Stimulated activated CD8-positive, alpha-beta memory T cell treated with anti-CD3 and anti-CD28 coated beads, Interleukin-4, amount 100 ng/mL, for 1 hour (primary cell): ENCODE measurements at places on chromosomes 2 and 18.

DNA sequence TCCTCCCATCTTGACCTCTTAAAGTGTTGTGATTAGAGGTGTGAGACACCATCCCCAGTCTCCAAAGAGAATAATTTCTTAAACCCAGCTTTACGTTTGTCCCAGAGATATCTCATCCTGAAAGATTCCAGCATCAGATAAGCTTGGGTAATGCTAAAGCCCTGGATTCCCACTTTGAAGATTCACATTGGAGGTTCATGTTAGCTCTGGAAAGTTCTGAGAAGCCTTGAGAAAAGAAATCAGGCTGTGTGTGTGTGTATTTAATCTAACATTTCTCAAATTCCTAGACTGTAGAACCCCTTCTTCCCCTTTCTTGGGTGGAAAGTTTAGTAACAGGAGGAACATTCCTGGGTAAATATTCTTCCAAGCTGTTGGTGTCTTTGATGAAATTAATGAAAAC is 18.0 kb downstream of the ZNF532 start:
- DNase-seq = no peak

DNA sequence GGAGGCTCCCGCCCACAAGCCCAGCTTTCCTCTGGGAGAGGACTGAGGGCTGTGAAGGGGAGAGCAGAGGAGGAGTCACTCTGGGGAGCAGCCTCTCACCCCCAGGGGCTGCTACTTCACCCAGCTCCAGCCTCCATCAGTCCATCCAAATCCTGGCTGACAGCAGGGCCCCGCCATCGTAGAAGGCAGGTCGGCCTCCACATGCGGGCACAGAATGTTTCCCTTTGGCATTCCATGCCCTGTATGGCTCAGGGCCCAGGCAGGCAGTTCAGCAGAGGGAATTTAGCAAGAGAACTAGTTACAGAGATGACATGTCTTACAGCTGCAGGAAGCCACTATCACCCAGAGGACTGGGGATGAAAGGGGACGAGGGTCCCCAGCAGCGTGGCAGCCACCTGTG is 6.4 kb upstream of the ODC1 start:
- DNase-seq = no peak

- no peak for DNase-seq
Measured at GRCh38 chr2:182230561-182230960, 196.3 kb downstream of the PDE1A start.

- no peak for DNase-seq
Measured at GRCh38 chr2:76612764-76613163, 902.0 kb upstream of the GCFC2 start.

DNA sequence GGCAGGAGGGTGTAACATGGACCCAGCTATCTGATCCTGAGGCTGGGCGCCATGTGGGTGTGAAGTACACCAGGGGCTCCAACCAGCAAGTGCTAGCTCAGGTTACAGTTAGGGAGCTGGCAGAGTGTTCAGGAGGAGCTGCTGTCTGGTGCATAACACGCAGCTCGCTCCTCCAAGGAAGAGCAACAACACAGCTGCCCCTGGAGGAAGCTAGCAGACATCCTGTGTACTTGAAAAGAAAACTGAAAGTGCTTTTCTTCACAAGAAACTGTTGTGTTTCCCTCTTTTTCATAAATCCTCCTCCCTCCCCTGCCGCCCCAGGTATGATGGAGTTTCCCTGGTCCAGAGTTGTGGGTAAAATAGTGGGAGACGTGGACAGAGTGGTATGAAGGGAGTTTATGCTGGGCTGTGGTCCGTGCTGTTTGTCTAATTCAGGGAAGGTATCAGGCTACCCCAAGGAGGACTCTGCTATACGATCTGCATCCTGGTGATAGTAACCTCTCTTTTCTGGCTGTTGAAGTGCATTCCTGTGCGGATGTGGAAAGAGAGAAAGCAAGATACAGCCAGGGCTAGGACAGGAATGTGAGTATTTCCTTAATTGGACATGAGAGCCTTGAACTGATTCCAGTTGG is 6.1 kb upstream of the LBH start:
- no peak for DNase-seq

GRCh38 chr2:70816726-70817125 is 3.7 kb downstream of the CLEC4F start:
- DNase-seq = no peak

DNA sequence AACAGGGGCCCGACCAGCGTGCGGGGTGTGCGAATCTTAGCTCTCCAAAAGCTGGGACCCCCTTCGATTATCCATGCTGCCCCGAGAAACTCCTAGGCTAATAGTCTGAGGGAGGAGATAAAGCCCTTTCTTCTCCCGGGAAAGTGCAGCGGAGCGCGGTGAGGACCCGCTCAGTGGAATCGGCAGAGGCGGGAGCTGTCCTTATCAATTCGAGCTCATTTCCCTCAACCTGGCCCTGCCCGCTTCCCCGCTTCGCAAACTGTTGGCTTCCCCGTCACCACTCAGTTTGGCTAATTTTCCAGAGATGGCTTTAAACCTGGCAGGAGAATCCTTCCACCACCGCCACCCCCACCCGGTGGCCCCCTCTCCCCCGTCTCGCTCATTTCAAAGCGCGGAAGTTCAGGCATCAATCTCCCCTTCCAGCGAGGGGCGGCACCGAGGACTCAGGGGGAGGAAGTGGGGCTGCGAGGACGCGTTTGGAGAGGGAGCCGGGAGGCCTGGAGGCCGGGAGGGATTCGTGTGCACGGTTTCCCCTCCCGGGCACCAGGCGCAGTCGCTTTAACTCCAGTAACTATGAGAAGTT is 1.6 kb downstream of the KLHL14 start:
- no peak for DNase-seq
